ENCODE measurements at places on chromosomes 13 and 19.

- no peak for DNase-seq
Observed at GRCh38 chr13:40969169-40969901, 49.8 kb downstream of the ELF1 start.

DNA sequence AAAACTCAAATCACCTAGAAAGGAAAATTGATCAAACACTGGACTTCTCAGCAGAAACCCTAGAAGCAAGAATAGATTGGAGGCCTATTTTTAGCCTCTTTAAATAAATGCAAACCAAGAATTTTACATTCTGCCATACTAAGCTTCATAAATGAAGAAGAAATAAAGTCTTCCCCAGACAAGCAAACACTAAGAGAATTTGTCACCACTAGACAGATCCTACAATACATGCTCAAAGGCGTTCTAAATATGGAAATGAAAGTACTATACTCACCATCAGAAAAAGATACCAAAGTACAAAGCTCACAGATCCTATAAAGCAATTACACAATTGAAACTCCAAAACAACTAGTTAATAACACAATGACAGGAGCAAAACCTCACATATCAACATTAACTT lies 578.1 kb downstream of the UQCRFS1 start:
- no peak for DNase-seq

DNA sequence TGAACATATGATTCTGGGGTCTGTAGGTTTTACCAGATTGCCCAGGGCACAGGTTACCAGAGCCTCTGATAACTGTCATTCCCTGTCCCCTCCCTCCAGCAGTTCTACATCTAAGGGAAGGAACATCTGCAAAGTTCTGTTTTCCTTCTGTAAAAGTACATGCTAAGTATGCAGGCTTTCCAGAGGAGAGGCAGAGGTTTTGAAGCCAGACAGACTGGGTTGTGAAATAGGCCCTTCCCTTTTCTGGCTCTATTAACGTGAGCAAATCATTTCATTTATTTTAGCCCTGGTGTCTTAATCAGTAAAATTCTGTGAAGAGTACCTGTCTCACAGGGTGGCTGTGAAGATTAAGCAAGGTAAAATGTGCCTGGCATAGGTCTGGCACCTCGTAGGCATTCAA lies 66.1 kb upstream of the C1QTNF9 start:
- DNase-seq, result no peak

DNA sequence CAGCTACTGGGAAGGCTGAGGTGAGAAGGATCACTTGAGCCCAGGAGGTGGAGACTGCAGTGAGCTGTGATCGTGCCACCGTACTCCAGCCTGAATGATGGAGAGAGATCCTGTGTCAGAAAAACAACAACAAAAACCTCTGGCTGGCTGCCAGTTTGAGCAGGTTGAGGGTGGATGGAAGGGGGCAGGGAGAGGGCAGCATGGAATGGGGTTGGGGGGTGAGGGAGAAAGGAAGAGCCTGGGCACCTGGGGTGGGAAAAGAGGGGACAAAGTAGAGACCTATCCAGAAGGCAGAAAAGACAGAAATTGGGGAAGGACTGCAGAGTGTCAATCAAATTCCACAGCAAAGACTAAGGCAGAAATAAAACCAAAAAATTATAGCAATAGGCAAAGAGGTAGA lies 4.7 kb downstream of the SLC1A5 start:
- DNase-seq, result no peak

DNA sequence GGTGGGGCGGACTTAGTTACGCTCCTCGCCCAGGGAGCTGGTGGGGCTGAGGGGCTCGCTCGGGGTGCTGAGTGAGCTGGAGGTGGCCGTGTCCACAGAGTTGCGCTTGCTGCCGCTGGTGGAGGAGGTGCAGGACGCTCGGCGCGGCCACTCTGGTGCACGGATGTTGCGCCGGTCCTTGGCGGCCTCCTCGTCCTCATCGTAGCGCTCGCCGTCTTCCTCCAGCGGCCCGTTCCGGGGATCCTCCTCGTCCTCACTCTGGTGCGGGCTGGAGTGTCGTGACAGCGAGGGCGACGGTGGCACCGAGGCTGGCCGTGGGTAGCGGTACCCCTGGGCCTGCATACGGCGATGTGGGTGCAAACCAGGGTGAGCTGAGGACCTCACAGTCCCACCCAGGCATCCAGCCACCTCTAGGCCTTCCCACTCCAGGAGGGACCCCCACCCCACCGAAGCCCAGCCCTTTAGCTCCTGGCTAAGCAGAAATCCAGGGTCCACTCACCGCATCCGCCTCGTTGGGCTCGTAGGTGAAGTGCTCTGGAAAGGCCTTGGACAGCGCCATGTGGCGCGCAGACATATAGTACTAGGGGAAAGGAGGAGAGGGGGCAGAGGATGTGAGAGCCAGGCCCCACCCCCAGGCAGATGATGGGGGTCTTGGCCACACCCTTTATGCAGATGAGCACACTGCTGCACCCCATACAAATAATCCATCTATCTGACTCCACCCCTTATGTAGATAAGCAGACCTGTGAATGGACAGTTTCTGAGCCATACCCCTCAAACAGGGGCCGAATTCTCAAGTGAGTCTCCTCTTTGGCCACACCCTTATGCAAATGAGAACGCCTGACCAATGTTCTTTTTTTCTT lies 4.4 kb downstream of the FTL start:
- DNase-seq, result no peak

DNA sequence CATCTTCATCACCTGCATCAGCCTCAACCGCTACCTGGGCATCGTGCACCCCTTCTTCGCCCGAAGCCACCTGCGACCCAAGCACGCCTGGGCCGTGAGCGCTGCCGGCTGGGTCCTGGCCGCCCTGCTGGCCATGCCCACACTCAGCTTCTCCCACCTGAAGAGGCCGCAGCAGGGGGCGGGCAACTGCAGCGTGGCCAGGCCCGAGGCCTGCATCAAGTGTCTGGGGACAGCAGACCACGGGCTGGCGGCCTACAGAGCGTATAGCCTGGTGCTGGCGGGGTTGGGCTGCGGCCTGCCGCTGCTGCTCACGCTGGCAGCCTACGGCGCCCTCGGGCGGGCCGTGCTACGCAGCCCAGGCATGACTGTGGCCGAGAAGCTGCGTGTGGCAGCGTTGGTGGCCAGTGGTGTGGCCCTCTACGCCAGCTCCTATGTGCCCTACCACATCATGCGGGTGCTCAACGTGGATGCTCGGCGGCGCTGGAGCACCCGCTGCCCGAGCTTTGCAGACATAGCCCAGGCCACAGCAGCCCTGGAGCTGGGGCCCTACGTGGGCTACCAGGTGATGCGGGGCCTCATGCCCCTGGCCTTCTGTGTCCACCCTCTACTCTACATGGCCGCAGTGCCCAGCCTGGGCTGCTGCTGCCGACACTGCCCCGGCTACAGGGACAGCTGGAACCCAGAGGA lies 2.6 kb downstream of the P2RY11 start:
- no peak for DNase-seq

- DNase-seq, result peak; percentile 49
Observed at GRCh38 chr19:45729800-45730290, 851 bp downstream of the FBXO46 start.

Measured in left colon (tissue), 2 donors.